ENCODE measurements at places on chromosomes 7 and 10.

GRCh38 chr10:71424496-71425194 is 27.9 kb downstream of the CDH23 start:
- DNase-seq = no peak

GRCh38 chr10:68559841-68560185 is 324 bp upstream of the TET1 start:
- DNase-seq = no peak

GRCh38 chr10:72007246-72007892 is 43.2 kb downstream of the CHST3 start:
- DNase-seq = no peak

DNA sequence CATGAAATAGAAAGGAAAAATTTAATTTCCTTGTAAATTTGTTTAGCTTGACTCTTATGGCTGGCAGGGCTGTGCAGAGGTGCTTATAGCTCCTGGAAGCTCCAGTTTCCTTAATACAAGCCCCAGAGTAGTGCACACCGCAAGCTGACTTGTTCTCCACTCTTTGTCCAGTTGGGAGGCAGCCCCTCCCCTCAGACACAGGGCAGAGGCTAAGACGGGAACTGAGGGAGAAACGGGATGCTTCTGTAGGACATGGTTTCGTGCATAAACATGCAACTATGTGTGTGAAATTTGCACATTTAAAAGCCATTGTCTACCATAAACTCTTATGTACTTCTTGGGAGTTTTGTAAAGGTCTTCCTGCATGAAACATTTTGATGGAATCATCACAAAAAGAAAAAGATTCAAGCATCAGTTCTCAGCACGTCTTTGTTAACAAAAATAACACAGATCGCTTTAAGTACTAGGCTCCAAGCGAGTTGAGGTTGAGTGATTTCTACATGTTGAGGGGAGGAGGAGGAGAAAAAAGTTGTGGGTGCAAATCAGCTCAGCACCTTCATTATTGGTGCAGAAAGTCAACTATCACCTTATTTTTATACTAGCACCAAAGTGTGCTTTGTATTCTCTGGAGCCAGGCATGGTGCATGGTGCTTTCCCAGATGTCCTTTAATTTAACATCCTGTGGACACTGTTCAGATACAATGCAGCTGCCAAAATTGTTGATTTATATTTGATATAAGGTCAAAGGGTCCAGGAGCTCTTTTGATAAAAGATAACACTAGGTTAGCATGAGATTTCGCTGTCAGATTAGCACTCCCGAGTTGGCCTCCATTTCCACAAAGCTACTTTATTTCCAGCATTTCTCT is 124.5 kb downstream of the CHN2 start:
- no peak for DNase-seq

DNA sequence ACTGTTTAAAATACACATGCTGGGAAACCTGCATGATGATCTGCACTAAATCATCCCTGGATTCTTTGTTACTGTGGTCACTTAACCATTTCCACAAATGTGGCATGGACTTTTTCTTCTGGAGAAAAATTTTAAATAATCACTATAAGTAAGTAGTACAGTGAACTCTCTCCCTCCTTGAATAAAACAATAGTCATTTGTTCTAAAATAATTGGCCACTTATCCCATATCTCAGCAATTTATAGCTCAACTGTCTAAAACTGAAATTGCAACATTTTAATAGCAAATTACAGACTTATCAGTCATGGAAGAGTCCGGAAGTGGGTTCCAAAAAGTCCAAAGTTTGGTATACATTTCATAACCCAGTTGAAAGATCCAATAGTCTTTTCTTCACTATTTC is 90.9 kb downstream of the MTERF1 start:
- DNase-seq = no peak

GRCh38 chr10:12847361-12847975 is 154.0 kb downstream of the CCDC3 start:
- DNase-seq = peak; percentile 44

DNA sequence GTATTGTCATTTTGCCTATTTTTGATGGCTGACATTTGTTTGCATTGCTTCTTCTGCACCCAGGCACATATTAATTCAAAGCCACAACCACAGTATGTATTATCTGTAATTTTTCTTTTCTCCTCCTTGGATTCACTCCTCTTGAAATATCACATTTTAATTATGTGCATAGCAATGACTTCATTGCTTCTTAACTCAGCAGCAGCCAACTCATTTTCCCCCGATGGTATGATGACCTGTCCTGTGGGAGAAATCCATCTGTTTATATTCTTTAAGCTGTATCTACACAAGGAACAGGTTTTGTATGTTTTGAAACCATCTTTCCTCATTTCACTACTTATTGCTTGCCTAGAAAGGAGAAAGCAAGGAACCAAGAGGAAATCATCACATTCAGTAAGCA is 588.8 kb downstream of the INHBA start:
- DNase-seq = no peak

GRCh38 chr7:106031300-106032035 is 68.4 kb downstream of the CDHR3 start:
- no peak for DNase-seq

DNA sequence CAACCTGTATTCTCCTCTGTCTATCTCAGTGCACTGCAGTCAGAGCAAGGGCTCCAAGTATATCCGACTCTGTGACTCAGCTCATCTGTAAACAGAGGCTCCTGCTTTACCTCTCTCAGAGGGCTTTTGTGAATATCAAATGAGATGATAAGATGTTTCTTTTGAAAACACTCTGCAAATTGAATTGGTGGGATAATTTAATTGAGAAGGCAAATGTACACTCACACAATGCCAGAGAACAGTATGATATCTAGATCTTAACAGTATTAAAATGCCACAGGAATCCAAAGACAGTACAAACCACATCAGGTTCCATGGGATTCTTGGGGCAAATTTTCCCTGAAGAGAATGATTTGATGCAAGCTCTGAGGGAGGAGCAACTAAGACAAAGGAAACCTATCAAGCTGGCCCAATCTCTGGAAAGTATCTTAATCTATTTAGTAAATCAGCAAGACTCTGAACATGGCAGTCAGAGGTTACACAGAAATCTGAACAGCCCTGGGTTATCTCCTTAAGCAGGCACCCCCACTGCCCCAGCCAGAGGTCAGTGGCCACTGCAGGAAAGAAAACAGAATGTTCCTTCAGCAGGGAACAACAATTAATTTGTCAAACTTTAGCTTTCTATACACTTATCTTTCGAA is 45.9 kb downstream of the DOCK4 start:
- no peak for DNase-seq

DNA sequence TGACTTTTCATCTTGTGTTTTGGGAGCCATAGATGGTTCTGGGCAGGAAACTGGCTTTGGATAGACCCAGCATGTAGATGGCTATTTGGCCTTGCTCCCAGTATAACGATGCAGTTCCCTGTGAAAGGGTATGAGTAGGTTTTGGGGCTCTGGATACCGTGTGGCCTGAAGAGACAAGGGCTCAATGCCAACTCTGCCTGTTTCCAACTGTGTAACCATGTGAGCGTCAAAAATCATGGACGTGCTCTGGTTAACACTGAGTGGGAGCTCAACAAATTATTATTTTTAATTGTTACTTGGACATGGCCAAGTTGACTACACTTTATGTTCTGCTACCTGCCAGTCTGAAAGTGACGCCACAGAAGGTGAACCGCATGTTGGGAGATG is 41.8 kb downstream of the EGFR start:
- no peak for DNase-seq

- no peak for DNase-seq
Measured at GRCh38 chr7:95682913-95683312, 86.6 kb upstream of the PDK4 start.

- DNase-seq = no peak
Measured at GRCh38 chr10:71191019-71191418, 21.4 kb upstream of the UNC5B start.

DNA sequence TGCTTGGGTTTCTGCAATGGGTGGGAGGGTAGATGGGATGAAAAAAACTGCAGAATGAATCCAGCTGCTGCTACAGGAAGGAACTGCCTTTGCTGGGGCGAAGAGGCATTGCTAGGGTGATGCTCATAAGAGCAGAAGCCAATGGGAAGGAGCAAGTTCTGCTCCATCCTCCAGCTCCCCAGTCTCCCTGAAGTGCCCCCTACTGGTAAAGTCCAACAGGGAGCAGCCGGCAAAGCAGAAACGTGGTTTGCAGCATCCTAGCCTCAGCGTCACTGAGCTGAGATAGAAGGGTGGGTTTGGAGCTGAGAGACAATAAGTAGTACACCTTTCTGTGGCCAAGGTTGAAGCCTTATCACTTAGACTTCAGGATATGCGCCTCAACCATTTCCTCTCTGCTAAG is 220.5 kb downstream of the CCSER2 start:
- no peak for DNase-seq

GRCh38 chr7:121244120-121244870 is 84.5 kb upstream of the WNT16 start:
- DNase-seq = no peak

- DNase-seq = no peak
Measured at GRCh38 chr10:98659951-98660350, 213.2 kb upstream of the HPS1 start.

- no peak for DNase-seq
Measured at GRCh38 chr7:158042156-158042880, 545.3 kb downstream of the PTPRN2 start.

DNA sequence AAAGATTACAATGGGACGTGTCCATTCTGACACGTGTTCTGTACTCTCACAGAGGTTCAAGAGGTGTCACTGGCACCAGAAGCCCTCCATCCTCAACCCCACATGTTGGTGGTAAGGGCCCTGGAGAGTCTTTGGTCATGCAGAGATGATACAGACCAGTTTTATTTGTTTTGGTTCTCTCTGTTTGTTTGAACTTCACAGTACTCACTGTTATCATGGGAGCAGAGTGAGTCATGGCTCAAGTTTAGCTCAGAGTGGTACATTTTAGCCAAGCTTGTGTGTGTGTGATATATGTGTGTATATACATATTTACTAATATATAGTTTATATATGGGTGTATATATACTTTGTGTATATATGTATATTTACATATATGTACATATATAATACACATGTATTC is 935.6 kb downstream of the GRID1 start:
- DNase-seq = no peak

GRCh38 chr7:25752967-25753791 is 398.8 kb upstream of the NFE2L3 start:
- DNase-seq = no peak

- DNase-seq = no peak
Measured at GRCh38 chr10:44393834-44394547, 9.1 kb upstream of the CXCL12 start.

DNA sequence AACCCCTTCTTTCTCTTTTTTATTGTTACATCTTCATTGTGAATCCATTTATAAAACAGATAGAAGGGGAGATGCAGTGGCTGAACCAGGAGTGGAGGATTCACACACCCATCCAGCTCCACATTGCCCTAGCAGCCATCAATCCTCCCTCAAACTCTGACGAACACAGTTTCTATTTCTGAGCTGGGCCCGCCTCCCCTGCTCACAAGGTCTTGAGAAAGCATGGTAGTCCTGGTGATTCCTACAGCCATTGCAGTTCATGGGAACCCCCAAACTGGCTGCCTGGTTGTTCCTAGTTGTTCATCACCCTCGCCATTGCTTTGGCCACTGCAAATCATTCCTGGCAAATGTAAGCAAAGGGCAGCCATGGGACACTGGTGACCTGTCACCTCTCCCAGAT is 258.5 kb upstream of the AOAH start:
- no peak for DNase-seq

GRCh38 chr7:37709631-37710509 is 26.3 kb downstream of the GPR141 start:
- DNase-seq = no peak

DNA sequence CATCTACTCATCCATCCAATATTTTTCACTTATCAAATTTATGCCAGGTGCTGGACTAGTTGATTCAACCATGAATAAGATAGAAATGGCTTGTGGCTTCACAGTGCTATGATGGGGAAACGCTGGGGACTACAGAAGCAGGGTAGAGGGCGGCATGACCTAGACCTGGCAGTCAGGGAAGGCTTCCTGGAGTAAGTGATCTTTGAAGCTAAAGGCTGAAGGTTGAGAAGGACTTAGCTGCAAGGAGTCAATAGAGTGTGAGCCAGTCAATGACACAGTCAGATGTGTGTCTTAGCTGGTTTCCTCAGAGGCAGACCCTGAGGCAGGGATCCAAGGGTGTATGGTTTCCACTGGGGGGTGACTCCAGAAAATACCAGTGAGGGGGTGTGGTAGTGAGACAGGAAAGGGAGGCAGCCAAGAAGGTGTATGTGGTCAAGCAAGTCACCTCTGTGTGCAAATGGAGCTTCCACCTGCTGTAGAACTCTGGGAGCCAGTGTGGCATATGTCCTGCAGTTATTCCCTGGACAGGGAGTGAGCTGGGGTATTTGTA is 10.3 kb downstream of the PRF1 start:
- DNase-seq = no peak

DNA sequence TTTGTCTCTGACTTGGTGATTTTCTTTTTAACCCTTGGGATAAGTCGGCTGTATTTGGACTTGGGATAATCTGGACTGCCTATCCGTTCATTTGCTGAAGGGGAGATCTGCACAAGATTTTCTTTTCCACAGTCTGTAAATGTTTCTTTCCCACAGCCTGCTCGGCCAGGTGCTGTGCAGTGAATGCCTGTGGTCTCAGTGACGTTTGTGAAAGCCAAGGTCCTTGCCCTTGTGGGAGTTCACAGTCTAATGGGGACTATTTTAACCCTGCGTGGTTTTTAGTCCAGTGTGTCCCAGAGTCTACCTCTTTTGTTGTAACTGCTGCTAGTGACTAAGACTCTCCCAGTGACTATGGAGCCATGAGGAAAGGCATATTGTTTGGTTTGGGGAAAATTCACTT is 8.9 kb downstream of the PNLIP start:
- DNase-seq = no peak

DNA sequence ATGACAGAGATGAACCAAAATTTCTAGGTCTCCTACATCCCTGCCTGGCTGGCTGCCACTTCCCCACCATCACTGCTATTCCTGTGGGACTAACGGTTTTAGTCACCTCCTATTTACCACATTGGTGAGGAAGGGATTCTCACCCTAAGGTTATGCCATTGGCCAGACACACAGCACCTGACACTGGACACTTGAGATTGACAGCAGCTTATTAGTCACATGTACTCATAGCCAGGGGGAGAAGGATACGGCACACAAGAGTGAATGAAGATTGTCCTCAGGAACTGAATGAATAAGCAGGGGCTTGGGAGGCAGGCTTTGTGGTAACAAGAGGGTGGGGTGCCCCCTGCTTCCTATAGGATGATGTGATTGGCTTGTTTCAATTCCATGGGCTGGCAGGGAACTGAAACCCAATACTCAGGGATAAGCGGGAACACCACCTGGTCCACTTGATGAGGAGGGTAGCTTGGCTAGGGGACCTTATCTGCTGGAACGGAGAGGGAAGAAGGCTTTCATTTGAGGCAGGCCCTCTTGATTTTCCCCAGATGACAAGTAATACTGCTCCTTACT is 99.0 kb downstream of the SPAG6 start:
- no peak for DNase-seq
